Large intestine (tissue), 12 donors: ENCODE measurements at places on chromosomes 13 and 19. TPM values are rescaled to one million over a fixed set of nuclear protein-coding genes. Genes with fewer than 3 reads are reported as not detected.
A peak's percentile ranks its signal among the peaks of the same experiment; 100 is the strongest.

GRCh38 chr19:18419195-18419698, at the start of gene SSBP4:
SSBP4 (plus strand) TSS chr19:18419398; CDS start chr19:18419649, 251 bp downstream.
- DNase-seq = no peak
- H3K27ac ChIP-seq = peak within 1 kb of the TSS; percentile 95

GRCh38 chr13:44373601-44374347, at the start of gene SERP2:
SERP2 (plus strand) TSS chr13:44373824; CDS start chr13:44374026, 202 bp downstream.
- H3K36me3 ChIP-seq = no peaks in the 10 kb centered on the region
- no peaks in the 10 kb centered on the region for H3K27me3 ChIP-seq
- H3K27ac ChIP-seq = no peak within 1 kb of the TSS
- DNase-seq = no peak

DNA sequence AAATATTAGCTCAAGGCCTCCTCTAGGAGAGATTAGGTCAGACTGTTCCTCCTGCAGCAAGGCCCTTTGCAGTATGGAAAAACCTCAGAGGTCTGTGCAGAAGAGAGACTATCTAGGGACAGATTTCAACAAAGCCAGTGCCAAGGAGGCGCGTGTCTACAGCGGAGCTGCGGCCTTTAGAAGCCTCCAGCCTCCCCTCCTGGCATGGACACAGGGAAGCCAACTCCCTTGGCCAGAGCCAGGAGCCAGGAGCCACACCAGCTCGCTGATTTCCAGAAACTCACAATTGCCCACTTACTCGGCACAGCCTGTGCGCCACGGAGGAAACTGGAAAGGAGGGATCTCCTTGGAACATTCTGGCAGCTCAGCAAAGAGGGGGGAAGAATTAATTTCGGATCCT, 63.4 kb downstream of the INSR start:
- DNase-seq = no peak
- H3K36me3 ChIP-seq = no peaks in the 10 kb centered on the region
- H3K4me3 ChIP-seq = no peak overlapping the region
- H3K4me1 ChIP-seq = no peaks in the 10 kb centered on the region
- H3K27me3 ChIP-seq = no peaks in the 10 kb centered on the region

COL5A3 gene
- polyA plus RNA-seq = 5.6 TPM

OR10H4 gene
- polyA plus RNA-seq = not detected

DNA sequence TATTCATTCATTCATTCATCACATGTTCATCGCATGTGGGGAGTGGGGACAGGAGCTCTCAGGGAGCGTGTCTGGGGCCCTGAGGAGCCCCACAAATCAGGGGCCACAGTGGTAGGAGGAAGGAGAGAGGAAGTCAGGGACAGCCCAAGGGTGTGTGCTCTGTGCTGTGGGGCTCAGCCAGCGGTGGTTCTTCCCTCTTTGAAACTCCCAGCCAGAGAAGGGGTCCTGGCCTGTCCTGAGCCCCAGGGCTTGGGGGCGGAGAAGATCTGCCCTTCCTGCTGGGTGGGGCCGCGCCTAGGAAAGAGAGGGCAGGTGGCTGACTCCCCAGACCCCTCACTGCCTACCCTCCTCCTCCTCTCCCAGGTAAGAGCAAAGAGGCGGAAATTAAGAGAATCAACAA, 14.6 kb downstream of the AP2A1 start:
- H3K27ac ChIP-seq = no peak overlapping the region
- H3K36me3 ChIP-seq = peaks cover 38% of the 10 kb centered on the region
- DNase-seq = no peak
- H3K27me3 ChIP-seq = no peaks in the 10 kb centered on the region
- H3K4me1 ChIP-seq = no peaks in the 10 kb centered on the region
- no peak overlapping the region for H3K4me3 ChIP-seq

- no peaks in the 10 kb centered on the region for H3K4me1 ChIP-seq
- DNase-seq = no peak
- H3K27ac ChIP-seq = no peak overlapping the region
- H3K27me3 ChIP-seq = no peaks in the 10 kb centered on the region
- H3K36me3 ChIP-seq = no peaks in the 10 kb centered on the region
These were observed 992 bp upstream of the ADGRE1 start for GRCh38 chr19:6886277-6886897.

- peak overlapping the region; percentile 82 for H3K4me3 ChIP-seq
- no peaks in the 10 kb centered on the region for H3K27me3 ChIP-seq
- H3K36me3 ChIP-seq = no peaks in the 10 kb centered on the region
- H3K27ac ChIP-seq = no peak overlapping the region
- peak; percentile 37 for DNase-seq
These were observed 44.9 kb downstream of the ZNF823 start for GRCh38 chr19:11693505-11694499.

DNA sequence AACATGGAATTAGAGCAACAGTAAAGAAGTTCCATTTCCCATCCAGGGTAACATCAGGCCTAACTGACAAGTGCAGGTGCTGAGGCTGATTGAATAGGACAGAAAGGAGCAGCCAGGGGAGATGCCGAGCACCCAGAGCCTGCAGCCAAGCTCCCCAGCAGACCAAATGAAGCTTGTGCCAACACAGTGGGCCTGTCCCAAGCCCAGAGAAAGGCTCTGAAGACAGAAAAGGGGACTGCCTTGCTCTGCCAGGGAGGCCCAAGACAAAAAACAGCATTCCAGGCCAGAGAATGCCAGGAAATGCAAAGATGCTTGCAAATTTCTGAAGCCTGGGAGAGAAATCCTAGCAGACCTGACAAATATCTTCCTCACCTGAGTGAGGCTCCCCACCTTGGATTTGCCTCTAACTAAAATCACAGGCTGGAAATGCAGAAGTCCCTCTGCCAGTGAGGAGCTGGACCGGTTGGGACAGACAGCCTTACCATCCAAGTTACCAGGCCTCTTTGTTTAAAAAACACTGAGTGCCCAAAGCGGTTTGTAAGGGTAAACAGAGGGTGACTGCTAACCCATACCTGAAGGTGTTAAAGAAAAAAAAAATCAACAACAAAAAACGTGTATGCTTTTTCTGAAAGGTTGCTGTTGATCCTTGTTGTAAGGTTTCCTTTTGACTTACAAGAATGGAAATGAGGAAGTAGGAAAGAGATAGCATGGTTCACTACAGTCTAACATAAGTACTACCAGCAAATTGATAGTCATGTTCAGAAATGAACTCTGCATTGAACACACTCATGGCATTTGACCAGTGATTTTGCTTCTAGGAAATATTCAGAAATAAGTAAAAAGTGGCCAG, 11.8 kb upstream of the HMGB1 start:
- H3K36me3 ChIP-seq = no peaks in the 10 kb centered on the region
- no peaks in the 10 kb centered on the region for H3K27me3 ChIP-seq
- H3K4me1 ChIP-seq = peaks cover 7% of the 10 kb centered on the region
- H3K4me3 ChIP-seq = no peak overlapping the region
- no peak for DNase-seq

GRCh38 chr13:76879883-76880270, 6.3 kb downstream of the KCTD12 start:
- H3K27me3 ChIP-seq = no peaks in the 10 kb centered on the region
- no peak overlapping the region for H3K27ac ChIP-seq
- no peaks in the 10 kb centered on the region for H3K4me1 ChIP-seq
- no peak overlapping the region for H3K4me3 ChIP-seq

ZSCAN4 gene
- 0.25 TPM for polyA plus RNA-seq
